ENCODE measurements at places on chromosomes 3 and 15.

GRCh38 chr3:154745929-154746328, 315.9 kb upstream of the GPR149 start:
- no peak for DNase-seq

- no peak for DNase-seq
These were observed 305.1 kb downstream of the GAP43 start for GRCh38 chr3:115928376-115928775.

GRCh38 chr15:66171841-66172240, 81.7 kb downstream of the MEGF11 start:
- DNase-seq = no peak

DNA sequence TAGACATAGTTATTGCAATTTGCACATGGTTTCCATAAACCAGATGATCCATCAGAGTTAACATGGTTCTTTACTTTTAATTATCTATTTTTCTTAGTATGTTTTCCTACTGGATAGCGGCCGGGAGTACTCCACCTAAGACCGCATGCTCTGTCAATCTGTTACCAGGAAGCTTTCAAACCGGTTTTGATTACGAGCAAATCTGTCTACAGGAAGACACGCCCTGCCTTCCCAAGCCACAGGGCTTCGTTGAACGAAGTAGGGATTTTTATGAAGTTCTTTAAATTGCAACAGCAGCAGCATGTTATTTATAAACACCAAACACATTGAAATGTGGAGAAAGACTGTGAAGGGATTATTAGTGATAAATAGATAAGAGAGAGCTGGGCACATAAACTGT, 283.3 kb upstream of the ROBO2 start:
- DNase-seq = no peak

- DNase-seq = peak; percentile 89
These were observed 318.4 kb upstream of the COL8A1 start for GRCh38 chr3:99319961-99320360.

GRCh38 chr15:98803228-98804056, 155.1 kb downstream of the IGF1R start:
- DNase-seq = peak; percentile 71

GRCh38 chr3:15324379-15324808, 8.0 kb downstream of the SH3BP5 start:
- no peak for DNase-seq

DNA sequence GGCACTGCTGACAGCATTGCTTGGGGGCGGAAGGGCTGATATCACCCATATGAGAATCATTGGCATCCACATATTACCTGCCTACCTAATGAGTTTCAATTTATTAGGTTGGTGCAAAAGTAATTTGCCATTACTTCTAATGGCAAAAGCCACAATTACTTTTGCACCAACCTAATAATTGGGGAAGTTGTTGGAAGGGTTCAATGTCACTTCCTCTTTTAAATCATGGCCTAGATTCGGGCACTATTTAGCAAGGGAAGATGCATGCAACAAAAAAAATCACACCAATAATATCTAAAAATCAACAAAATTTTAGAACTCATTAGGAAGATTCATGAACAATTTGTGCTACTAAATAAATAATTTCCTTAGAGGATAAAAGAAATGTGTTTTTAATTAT, 56.0 kb upstream of the AGTR1 start:
- no peak for DNase-seq

DNA sequence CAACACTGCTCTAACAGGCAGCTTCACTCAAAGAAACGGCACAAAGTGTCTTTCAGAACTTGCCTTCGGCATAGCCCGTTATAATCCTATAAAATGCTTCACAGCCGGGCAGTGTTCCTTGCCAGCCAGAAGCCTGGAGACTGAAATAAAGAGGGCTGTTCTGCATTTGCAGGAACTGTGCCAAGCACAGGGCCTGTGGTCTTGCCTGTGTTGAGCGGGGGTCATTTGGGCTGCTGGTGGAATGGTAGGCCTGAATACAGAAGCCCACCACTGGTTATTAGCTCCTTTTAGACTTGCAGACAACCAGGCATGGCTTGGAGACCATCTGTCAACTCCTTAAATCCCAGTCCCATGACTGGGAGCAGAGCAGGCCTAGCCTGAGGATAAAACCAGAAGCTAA, 4.7 kb upstream of the ARHGEF3 start:
- no peak for DNase-seq

DNA sequence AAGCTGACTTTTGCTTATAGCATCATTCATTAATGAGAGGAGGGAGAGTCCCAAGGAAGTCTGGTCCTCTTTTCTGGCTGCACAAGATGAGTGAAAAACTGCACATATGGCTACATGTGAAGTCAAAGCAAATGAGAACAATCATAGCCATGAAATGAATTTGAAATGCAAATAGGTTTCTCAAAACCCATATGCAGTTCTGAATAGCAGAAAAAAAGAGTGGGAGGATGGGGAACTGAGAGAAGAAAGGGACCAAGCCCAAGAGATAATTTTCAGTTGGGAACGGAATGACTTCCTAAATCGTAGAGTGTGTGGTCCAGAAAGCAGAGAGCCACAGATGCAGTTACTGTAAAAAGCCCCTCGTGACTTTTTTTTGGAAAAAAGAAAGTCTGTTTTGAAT, 66.3 kb downstream of the GTPBP8 start:
- no peak for DNase-seq

- DNase-seq = peak; percentile 95
These were observed 59.6 kb downstream of the ESYT3 start for GRCh38 chr3:138493804-138494606.

DNA sequence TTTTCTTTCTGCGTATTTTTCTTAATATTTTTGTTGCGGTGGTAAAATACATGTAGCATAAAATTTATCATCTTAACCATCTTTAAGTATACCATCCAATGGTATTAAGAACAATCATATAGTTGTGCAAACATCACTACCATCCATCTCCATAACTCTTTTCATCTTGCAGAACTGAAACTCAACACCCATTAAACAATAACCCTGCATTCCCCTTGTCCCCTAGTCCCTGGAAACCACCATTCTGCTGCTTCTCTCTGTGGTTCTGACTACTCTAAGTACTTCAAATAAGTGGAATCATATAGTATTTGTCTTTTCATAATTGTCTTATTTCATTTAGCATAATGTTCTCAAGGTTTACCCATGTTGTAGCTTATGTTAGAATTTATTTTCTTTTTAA, 67.3 kb upstream of the EOMES start:
- DNase-seq = no peak

- no peak for DNase-seq
These were observed 14.4 kb upstream of the NOX5 start for GRCh38 chr15:69000091-69000490.

DNA sequence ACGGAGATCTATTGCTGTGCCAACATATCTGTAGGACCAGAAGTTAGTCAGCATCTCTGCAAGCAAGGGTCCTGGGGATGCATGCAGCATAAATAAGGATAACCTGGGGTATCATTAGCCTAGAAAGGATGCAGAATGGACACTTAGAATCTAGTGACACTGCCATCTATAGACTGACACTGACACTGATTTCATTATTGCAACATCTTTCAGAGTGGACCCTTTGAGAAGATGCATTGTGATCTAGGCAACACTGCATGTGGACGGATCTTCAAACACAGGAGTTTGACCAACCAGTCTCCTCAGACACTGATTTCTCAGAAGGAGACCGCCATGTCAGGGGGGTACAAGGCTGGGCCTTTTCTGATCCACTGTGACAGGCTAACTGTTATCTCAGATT, 52.4 kb downstream of the SCN10A start:
- no peak for DNase-seq

GRCh38 chr15:101286471-101287114, 8.5 kb downstream of the SNRPA1 start:
- DNase-seq = no peak

DNA sequence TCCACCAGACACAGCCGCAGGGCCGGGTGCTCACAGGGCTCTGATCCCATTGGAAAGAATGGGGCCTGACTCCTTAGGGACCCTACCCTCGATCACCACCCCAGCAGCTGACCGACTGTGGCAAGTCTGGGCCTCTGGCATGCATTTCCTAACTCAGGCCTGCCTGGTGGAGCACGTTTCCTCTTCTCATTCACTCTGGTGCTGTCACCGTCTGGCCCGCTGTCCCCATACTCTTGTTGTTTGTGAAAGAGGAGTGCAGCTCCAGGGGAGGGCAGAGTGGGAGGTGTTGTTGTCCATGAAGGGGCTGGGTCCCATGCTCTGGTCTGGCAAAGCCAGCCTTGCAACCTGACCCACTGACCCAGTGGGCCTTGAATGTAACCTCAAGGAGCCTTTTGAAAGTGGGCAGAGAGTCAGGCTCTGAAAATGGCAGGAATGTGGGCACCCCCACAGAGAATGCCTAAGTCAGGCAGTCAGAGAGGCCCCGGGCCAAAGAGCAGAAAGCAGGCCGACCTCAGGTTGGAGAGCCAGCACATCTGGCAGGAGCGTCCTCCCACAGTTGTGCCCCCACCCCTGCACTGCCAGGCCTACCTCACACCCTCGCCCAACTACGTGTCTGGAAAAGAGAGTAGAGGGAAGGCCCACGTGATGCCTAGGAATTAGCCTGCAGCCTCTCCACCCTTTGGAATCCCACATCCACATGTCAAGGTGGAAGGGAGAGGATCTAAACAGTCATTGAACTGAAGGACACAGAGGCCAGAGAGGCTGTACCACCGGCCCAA, 10.9 kb downstream of the SEMA7A start:
- DNase-seq = peak; percentile 89

DNA sequence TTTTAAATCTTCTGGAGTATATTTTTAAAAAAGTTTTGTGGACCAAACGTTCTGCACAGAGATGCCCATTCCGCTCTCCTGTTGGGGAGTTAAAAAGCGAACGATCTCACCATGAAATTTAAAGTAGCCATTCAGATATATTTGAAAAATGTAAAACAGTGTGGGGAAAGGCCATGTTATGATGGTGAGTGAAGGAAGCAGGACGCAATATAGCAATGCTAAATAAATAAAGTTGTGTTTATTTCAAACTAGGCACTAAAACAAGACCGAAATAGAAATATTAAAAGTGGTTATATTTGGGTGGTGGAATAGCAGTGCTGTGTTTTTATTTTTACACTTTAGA, 327 bp upstream of the CCDC13 start:
- DNase-seq = no peak

- no peak for DNase-seq
These were observed 13.9 kb upstream of the FXR1 start for GRCh38 chr3:180898572-180898971.

- no peak for DNase-seq
These were observed 83.4 kb downstream of the SLC9A9 start for GRCh38 chr3:143764840-143765239.

- DNase-seq = peak; percentile 15
These were observed 20.4 kb downstream of the TMEM43 start for GRCh38 chr3:14145236-14145635.

- no peak for DNase-seq
These were observed 228.1 kb upstream of the ATP10A start for GRCh38 chr15:26091184-26091583.

GRCh38 chr3:10389995-10390394, 69.1 kb upstream of the SEC13 start:
- no peak for DNase-seq

DNA sequence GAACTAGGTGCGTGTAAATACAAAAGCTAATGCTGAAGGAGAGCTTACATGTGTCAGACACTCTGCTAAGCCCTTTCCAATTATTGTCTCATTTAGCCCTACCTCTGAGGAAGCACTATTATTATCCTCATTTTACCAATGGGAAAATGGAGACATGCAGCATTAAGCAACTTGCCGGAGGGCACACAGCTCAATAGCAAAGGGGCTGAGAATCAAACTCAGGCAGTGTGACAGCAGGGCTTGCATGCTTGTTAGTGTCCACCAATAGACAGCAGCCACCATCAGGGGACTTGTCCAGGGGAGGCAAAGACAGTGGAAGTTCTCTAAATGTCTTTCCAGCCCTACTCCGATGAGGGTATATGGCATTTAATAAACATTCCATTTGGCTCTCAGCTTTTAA, 548.6 kb downstream of the MAGI1 start:
- no peak for DNase-seq

GRCh38 chr15:95590533-95591044, 739.9 kb upstream of the NR2F2 start:
- no peak for DNase-seq

- no peak for DNase-seq
These were observed 58.0 kb downstream of the LINGO1 start for GRCh38 chr15:77574521-77575202.

DNA sequence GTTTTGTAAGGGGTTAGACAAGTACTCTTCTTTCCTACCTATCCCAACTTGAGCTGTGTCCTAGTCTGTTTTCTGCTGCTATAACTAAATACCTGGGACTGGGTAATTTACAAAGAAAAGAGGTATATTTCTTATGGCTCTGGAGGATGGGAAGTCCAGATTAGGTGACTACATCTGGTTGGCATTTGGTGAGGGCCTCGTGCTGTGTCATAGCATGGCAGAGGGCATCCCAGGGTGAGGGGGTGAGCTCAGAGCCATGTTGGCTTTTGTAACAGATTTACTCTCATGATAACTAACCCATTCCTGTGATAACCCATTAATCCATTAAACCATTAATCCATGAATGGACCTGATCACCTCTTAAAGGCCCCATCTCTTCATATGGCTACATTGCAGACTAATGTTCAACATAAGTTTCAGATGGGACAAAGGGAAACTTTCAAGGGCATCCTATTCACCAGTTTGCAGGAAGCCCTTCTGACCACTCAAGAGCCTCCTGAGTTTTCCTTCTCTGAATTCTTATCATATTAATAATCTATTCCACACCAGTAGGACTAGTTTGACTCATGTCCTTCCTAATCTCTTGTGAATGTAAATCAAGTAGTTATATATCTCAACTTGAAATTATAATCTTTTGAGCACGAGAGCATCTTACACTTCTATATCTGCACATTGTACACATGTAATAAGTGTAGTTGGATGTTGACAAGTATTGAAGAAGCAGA, 185.7 kb upstream of the ZPLD1 start:
- DNase-seq = no peak

DNA sequence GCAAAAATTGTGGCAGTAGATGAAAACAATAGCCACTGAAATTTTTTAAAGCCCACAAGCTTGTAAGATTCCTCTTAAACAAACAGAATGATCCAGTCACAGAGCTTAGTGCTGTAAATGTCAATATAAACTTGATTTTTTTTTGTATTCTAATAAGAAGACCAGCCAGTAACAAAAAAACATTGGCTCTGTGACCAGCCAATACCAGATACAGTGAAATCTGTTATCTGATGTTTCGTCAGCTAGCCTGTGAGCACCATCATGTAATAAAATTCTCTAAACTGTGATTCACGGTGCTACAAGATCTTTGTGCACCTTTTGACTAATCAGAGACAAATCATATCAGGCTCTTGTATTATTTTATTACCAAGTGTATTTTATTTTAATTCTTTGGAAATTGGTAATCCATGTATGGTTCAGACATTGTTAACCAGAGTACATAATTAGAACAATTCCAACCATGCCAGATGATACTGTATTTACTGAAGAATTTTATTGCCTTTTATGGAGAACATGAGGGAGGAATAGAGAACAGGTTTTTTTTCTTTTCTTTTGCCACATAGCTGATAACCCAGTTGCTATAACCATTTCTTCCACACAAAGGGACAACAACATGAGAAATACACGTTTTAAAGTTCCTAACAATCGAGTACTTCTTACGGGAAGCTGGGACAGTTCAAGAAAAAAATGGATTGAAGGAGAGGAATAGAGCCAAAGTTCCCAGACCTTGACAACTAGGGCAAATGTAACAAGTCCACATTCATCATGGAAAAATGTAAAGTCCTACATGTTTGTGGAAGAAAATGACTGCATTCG, 71.9 kb downstream of the FILIP1L start:
- peak; percentile 89 for DNase-seq
